Transverse colon (tissue), 4 donors: ENCODE measurements at places on chromosomes 5 and 9.

- no peak for DNase-seq
Measured at GRCh38 chr5:126003309-126003708, 419.9 kb upstream of the GRAMD2B start.

DNA sequence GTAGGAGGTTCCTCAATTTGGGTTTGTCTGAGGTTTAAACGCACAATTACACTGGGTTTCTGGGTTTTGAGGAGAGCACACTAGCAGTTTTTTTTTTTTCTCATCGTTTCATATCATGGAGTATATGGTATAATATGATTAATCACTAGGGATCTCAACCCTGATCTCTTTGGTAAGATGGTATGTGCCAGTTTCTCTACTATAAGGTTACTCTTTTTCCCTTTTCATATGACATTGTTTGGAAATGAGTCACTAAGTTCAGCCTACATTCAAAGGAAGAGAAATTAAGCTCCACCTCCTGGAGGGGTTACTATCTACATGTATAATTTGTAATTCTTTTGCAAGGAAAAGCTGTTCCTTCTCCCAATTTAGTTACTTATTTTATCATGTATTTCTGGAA lies 35.2 kb downstream of the MTRR start:
- DNase-seq = no peak

- no peak for DNase-seq
Measured at GRCh38 chr9:99221266-99221620, 499 bp downstream of the ALG2 start.

- peak; percentile 78 for DNase-seq
Measured at GRCh38 chr5:141867139-141867538, 11.1 kb downstream of the PCDH1 start.

DNA sequence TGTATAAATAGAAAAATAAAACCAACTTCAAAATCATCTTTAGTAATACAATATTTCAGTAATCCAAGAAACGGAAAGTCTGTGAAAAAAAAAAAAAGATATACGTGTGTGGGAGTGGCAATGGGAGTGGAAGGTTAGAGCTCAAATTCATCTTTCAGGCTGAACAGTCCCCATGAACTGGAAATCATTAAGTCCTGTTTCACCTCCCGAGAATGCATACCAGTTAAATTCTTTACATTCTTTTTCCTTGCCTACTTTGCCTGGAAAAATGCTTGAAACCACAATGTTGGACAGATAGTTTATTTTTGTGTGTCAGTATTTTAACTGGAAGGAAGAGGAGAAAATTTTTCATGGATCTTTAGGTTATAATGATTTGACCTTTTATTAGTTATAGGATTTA lies 166.8 kb downstream of the MUSK start:
- no peak for DNase-seq
